Type B pancreatic cell (in vitro differentiated cells): ENCODE measurements at places on chromosomes 1 and 21.

- H3K4me1 ChIP-seq = no peaks in the 10 kb centered on the region
- no peak overlapping the region for H3K4me3 ChIP-seq
- no peak for DNase-seq
- H3K27ac ChIP-seq = no peak overlapping the region
- no peaks in the 10 kb centered on the region for H3K27me3 ChIP-seq
- no peaks in the 10 kb centered on the region for H3K36me3 ChIP-seq
Measured at GRCh38 chr1:199029855-199030254, 391.0 kb downstream of the PTPRC start.

DNA sequence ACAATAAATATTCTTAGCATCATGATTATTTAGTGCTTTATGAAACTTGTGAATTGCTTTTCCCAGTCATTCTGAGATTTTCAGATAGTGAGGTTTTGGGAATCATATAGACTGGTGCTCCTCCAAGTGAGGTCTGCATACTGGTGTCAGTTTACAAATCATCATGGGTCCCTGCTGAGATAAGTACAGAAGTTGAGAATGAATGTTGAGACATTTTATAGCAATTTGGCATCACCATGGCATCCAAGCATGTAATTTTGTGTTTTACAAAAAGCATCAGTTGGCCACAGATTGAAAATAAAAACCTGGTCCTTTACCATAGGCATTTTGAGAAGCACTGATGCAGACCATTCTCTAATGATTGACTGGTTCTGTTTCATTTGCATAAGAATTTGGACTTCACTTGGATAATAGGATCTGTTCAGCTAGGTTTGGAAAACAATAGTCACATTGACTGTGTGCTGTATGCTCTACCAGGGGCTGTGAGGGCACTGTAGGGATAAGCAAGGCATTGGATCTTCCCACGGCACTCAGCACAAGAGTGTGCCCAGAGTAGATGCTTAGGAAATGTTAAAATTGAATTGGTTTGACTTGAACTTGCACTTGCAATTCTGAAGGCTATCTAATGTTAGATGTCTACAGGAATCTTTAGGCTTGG is 79.0 kb upstream of the JUN start:
- no peak for DNase-seq
- H3K27me3 ChIP-seq = peaks cover 5% of the 10 kb centered on the region
- H3K4me3 ChIP-seq = no peak overlapping the region

- DNase-seq = no peak
- H3K4me3 ChIP-seq = no peak overlapping the region
- no peaks in the 10 kb centered on the region for H3K4me1 ChIP-seq
- no peaks in the 10 kb centered on the region for H3K27me3 ChIP-seq
- no peak overlapping the region for H3K27ac ChIP-seq
- H3K36me3 ChIP-seq = peaks cover 45% of the 10 kb centered on the region
Measured at GRCh38 chr1:161987872-161988271, 35.8 kb downstream of the OLFML2B start.

DNA sequence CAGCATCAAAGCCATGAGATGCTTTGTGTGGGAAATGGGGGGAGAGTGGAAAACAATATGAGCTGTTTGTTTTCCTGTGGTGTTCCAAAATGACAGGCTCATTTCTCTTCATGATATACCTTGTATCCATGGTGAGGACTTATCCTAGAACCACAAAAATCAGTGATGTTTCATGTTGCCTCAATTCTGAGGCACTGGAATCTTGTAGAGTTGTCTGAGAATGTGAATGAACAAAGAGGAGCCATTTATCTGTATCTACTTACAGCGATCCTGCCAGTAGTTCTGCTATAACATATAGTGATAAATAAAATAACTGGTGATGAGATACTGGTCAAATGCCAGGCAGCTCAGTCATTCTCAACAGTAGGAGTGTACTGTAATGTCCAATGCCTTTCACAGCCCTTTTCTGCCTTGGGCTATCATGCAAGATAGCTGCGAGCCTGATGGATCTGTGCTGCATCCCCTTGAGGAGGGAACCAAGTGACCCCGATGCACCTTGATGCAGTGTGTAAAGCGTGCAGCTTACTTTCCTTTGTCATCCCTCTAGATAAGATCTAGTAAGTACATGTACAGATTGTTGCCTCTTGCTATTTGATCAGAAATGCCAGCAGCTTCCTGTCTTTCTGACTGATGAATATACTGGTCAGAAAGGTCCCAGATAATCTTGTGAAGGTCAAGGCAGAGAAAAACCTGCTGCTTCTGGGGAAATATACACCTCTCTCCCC is 52.8 kb downstream of the SLC44A3 start:
- H3K27me3 ChIP-seq = no peaks in the 10 kb centered on the region
- H3K36me3 ChIP-seq = peaks cover 7% of the 10 kb centered on the region
- H3K4me1 ChIP-seq = peaks cover 15% of the 10 kb centered on the region
- H3K4me3 ChIP-seq = peak overlapping the region; percentile 53
- no peak for DNase-seq

GRCh38 chr1:21701401-21701800 is 32.2 kb upstream of the RAP1GAP start:
- H3K27me3 ChIP-seq = no peaks in the 10 kb centered on the region
- no peaks in the 10 kb centered on the region for H3K4me1 ChIP-seq
- H3K27ac ChIP-seq = no peak overlapping the region
- H3K4me3 ChIP-seq = no peak overlapping the region

DNA sequence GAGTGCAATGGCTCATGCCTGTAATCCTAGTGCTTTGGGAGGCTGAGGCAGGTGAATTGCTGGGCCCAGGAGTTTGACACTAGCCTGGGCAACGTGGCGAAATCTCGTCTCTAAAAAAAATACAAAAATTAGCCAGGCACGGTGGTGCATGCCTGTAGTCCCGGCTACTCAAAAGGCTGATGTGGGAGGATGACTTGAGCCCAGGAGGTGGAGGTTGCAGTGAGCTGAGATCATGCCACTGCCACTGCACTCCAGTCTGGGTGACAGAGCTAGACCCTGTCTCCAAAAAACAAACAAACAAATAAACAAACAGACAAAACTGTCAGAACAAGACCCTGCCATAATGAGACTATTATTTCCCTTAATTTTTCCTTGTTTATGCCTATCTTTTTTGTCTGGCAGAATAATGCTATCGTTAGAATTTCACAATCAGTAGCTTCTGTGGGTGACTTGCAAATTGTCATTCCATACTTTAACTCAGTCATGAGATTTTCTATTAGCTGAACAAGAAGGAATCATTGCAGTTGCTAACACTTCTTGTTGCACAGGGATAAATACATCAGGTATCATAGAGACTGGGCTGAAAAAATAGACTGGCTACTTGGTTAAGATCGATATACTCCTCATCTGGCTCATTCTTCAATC is 7.5 kb upstream of the THEM4 start:
- no peak overlapping the region for H3K27ac ChIP-seq
- H3K36me3 ChIP-seq = no peaks in the 10 kb centered on the region
- no peak overlapping the region for H3K4me3 ChIP-seq
- no peak for DNase-seq

- H3K36me3 ChIP-seq = peaks cover 17% of the 10 kb centered on the region
- peak overlapping the region; percentile 97 for H3K4me3 ChIP-seq
- DNase-seq = no peak
- peak overlapping the region; percentile 98 for H3K27ac ChIP-seq
- H3K27me3 ChIP-seq = peaks cover 4% of the 10 kb centered on the region
Measured at GRCh38 chr1:151164732-151165280, 896 bp downstream of the LYSMD1 start.

DNA sequence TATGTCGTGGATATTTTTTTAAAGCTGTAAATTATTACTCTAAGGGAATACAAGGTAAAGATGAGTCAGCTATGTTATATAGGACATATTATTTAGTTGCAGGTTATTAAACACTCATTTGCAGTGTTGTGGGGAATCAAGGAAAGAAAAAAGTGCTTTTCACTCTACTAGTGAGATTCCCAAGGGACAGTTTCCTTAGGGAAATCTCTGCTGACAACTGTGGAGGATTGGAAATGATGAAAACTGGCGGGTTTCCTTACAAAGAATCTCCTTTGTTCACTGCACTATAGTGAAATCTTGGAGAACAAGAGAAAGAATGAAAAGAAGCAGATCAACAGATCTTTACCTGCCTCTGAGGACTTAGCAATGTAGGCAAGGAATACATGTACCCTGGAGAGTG is 24.5 kb upstream of the TRIM45 start:
- DNase-seq = no peak
- peaks cover 39% of the 10 kb centered on the region for H3K4me1 ChIP-seq
- H3K27ac ChIP-seq = peak overlapping the region; percentile 25
- no peaks in the 10 kb centered on the region for H3K36me3 ChIP-seq
- H3K27me3 ChIP-seq = no peaks in the 10 kb centered on the region
- no peak overlapping the region for H3K4me3 ChIP-seq

DNA sequence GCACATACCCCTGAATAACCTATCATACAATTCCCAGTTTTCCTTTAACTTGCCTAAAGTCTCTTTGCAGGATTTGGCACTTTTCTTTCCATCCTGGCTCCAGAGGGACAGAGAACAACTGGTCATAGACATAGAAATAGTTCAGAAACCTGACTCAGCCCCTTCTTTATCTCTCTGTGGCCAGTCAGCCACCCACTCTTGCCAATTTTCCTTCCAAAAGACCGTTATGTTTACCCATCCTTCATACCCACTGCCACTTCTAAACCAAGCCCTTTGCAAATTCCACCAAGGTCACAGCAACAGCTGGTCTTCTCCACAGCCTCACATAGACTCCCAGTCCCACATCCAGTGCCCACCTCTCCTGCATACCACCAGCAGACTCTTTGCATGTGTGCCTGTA is 127.2 kb upstream of the FGGY start:
- no peak for DNase-seq
- H3K36me3 ChIP-seq = no peaks in the 10 kb centered on the region
- peaks cover 16% of the 10 kb centered on the region for H3K4me1 ChIP-seq
- H3K27me3 ChIP-seq = no peaks in the 10 kb centered on the region
- H3K27ac ChIP-seq = no peak overlapping the region

GRCh38 chr1:221743416-221744208 is 1.7 kb upstream of the DUSP10 start:
- H3K27ac ChIP-seq = peak overlapping the region; percentile 89
- peak overlapping the region; percentile 90 for H3K4me3 ChIP-seq
- peaks cover 4% of the 10 kb centered on the region for H3K27me3 ChIP-seq
- peaks cover 17% of the 10 kb centered on the region for H3K4me1 ChIP-seq
- DNase-seq = no peak
